ENCODE measurements at places on chromosomes 7 and 10.

DNA sequence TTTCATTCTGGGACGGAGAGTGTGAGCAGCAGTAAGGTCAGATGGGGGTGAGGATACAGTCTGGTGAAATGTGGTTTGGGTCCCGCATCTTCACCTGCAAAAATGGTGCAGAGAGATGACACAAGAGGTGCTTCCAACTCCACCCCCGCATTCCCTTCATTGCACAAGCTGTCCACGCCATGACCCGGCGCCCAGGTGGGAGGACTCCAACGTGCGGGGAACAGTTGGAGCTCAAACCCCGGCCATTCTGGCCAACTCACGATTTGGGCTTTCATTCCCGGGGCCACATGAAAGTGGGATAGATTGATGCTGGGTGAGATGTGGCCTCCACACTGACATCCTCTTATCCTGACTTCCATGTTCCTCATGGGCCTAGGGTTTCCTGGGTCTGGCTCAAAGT, 34.6 kb upstream of the ZNF273 start:
- DNase-seq = no peak

GRCh38 chr10:75035975-75036708, 75.3 kb upstream of the SAMD8 start:
- peak; percentile 35 for DNase-seq

GRCh38 chr10:71999360-72000072, 35.3 kb downstream of the CHST3 start:
- DNase-seq = peak; percentile 51

GRCh38 chr10:59465088-59465487, 102.7 kb upstream of the FAM13C start:
- no peak for DNase-seq

DNA sequence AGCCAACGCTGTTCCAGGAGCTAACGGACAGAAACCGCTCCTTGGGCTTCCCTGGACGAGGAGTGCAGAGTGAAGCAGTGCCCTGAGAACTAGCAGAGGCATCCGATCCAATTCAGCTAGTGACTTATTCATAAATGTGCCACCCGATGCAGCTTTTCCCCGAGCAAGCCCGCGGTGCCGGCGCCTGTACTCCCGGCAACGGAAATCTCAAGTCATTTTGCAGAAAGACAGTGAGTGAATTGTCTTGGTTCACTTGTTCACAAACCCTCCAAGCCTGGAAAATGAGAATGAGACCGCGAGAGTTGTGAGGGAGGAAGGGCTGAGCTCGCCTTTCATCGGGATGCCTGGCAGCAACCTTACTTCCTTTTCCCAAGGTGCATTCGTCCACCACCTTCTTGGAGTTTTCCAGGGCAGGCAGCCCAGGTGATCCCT, 87.5 kb downstream of the COBL start:
- DNase-seq = no peak

DNA sequence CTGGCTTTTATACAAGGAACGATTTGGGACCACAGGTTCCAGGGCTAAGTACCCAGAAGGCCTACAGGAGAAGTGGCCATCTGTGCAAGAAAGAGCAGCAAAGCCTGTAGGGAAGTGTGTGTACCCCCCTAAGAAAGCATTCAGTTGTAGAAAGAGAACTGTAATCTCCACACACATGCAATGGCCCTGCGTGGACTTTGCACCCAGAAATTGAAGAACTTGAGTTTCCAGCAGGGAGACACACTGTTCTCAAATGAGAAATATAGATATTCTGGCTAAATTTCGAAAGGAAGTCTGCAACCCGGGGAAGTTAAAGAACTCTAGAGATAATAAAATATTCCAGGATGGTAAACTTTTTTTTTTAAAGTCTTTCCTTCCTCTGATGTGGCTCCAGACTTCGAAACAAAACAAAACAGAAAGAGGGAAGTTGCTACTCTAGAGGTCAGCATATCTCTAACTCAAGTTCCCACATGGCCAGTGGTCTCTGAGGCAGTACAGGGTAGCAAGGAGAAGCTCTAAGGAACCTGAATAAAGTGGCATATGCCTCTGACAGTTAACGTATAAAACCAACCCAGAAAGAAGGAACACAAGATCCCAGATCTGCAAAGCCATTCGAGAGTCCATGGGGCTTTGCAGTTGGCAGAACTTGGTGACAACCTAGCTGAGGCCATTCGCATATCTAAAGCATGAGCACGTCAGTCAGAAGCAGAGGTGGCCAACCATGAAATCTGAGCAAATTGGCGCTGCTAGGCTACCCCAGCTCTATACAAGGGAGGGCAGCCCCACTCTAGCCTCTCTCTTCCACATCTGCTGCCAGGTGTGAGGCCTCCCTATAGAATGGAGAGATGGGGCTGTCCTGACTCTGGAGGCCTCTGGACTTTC, 56.6 kb downstream of the ELMO1 start:
- DNase-seq = no peak

DNA sequence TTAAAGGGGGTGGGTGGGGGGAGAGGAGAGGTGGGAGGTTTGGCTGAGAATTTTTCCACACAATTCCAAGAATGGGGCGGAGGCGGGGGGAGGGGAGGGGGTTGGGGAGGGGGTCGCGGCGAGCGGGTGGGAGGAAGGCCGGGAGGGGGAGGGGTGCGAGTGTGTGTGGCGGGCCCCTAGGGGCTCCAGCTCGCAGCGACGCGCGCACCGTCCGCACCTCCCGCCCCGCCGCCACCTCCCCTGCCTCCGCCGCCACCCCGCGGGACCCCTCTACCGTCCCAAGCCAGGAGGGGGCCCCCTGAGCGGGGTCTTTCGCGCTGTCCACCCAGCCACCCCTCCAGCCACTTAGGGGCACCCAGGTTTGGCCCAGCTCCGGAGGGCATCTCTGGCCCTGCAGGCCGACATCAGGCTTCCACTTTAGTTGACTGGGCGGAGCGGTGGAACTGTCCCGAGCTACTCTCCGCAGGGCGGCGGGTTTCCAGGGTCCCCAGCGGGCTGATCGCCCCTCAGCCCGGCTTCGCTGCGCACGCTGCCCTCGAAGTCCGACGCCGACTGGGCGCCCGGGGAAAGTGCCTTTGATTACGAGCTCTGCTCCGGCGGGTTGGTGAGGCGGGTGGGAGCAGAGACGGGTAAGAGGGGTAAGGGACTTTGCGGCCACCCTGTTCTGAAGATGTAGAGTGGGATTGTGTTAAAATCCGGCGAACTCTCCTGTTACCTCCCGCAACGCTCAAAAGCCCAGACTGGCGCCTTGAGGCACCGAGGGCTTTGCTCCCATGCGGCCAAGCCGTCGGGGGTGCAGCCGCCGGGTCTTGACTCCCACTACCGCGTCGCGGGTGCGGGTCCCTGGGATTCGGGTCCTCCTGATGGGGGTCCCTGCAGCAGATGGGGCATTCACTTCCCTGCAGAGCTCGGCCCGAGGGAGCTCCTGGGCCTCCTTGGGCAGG, 1.8 kb upstream of the VAX1 start:
- DNase-seq = no peak

DNA sequence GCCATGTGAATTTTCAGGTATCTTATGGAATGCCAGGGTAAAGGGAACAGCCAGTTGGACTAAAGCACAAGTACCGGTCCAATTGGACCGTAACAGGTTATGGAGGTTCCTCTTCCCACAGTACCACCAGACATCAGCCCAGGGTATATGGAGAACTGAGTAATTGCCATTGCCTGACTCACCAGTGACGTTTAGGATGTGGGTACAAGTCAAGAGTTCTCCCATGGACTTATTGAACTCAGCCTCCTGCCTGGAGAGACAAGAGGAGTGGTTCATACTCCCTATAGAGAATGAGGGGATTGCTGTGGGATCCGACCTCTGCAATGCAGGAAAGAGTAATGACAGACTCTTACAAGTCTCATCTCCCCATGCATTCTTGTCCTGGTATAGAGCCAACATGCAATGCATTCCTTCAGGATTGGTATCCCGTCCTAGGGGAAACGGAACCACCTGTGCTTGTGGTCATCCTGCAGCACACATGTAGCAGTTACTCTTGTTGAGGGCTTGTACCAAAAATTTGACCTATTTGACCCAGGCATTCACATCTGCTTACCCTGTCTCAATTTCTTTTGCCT, 30.7 kb upstream of the ELOVL3 start:
- peak; percentile 3 for DNase-seq

DNA sequence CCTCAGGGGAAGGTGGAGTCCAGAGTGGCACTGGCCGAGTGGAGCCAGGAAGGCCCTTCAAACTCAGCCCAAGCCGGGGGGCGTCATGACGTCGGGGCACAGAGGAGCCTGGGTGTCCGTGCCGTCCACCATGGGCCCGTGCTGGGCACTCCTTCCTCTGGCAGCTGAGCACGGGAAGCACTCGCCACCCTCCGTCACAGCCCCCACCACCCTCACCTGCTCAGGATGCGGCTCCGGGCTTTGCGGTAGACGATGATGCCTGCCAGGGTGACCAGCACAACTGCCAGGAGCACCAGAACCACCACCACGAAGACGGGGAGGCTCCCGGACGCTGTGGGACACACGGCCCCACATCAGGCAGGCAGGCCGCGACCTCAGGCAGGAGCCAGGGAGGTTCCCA, 8.1 kb downstream of the ADAM8 start:
- no peak for DNase-seq

GRCh38 chr10:13921941-13922340, 335.2 kb downstream of the PRPF18 start:
- DNase-seq = no peak

GRCh38 chr10:50346942-50347341, 95.6 kb upstream of the ASAH2 start:
- no peak for DNase-seq

GRCh38 chr7:24576171-24577025, 3.1 kb downstream of the PALS2 start:
- DNase-seq = peak; percentile 75

GRCh38 chr10:43086321-43086942, 9.6 kb downstream of the RET start:
- no peak for DNase-seq

GRCh38 chr10:48924988-48925387, 14.7 kb downstream of the LRRC18 start:
- no peak for DNase-seq

GRCh38 chr10:110269374-110270318, 35.1 kb downstream of the SMNDC1 start:
- no peak for DNase-seq

GRCh38 chr7:12139416-12139815, 71.7 kb upstream of the TMEM106B start:
- no peak for DNase-seq

- peak; percentile 41 for DNase-seq
These were observed 10.3 kb downstream of the CRHR2 start for GRCh38 chr7:30671793-30672465.

- peak; percentile 64 for DNase-seq
These were observed 58.8 kb downstream of the PARP12 start for GRCh38 chr7:140003913-140004382.

DNA sequence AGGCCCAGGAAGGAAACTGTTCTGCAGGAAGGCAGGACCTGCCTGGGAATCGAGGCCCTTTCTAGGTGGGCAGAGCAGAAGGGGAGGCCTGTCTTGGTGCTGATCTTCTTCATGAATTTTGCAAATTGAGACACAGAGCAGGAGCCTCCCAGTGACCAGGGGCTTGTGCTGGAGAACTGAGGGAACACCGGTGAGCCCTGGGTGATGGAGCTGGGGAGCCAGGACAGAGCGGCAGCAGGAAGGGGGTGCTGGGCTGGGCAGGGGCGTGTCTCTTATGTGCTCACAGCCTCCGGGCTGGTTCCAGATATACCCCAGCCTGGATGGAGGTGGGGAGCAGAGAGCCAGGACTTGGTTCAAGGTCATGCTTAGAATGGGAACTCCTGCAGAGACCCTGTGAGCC, 139.9 kb downstream of the C10orf105 start:
- DNase-seq = no peak

- DNase-seq = no peak
These were observed 20.1 kb upstream of the OR6B1 start for GRCh38 chr7:143979998-143980397.

DNA sequence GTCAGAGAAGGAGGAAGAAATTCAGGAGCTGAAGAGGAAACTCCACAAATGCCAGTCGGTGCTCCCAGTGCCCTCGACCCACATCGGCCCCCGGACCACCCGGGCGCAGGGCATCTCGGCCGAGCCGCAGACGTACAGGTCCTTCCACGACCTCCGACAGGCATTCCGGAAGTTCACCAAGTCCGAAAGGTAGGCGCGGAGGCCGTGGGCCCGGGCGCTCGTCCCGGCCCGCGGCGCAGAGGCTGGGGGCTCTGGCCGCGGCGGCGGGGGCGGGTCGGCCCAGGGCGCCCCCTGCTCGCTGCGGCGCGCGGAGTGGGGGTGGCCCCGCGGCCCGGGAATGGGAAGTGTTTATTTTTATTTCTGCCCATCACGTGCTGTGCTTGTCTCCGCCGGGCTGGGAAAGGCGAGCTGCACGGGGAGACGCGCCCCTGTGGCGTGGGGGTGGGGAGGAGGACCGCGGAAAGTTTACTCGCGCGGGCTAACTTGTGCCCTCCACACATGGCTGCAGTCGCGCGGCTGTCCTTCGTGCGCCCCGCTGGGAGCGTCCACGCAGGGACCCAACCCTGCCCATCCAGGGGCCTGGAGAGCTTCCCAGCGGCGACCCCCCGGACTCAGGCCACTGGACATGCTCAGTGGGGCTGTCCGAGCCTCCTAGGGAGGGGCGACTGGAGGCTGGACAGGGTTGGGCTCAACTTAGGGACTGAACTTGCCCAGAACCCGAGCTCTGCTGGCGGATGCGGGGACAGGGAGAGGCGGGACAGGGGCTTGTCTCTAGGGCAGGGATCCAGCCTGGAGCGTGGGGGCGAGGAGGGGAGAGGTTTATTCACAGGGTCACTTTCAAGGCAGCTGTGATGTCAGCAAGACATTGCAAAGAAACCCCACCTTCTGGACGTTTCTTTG, 82.6 kb upstream of the PRKG1 start:
- no peak for DNase-seq

GRCh38 chr10:133422807-133423771, 1.3 kb downstream of the SPRN start:
- DNase-seq = no peak

GRCh38 chr10:69222157-69223027, 2.3 kb downstream of the HKDC1 start:
- peak; percentile 45 for DNase-seq

DNA sequence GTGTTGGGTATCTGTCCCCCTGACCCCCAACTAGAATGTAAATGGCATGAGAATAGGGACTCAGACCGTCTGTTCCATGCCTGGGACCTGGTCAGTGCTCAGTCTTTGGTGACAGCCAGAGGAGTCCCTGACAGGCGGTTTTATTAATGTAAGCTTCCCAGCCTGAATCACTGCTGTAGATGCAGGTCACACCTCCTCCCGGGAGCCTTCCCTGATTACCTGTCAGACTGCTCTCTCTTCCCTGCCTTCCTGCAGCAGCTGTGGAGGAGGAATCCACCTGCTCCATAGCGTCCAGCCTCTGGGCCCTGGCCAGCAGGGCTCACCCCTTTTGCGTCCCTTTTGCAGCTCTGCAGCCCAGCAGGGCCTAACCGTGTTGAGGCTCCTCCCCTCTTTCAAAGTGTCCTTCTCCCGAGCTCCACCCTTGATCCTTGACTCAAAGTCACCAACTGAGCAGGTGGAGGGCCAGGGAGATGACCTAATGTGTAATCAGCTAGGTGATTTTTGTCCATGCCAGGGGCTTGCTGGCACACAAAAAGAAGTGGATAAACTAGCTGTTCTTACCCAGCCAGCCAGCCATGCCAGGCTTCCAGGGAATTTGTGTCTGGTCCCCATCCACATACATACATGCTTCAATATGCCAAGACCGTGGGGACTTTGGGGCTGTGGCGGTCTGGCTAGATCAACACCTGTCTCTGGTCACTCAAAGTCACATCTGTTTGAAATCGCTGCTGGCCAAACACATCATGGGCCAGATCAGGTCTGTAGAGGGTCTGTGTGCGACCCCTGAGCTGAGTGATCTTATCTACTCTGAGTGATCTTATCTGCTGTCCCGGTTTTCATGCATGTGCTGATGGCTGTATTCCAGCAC, 195.1 kb downstream of the CCDC3 start:
- DNase-seq = no peak

- DNase-seq = no peak
These were observed 64.4 kb downstream of the ENTPD1 start for GRCh38 chr10:95820363-95820762.

- DNase-seq = no peak
These were observed 101.8 kb upstream of the RET start for GRCh38 chr10:42975005-42975493.
